ENCODE measurements at places on chromosomes 1 and 21. TPM values are rescaled to one million over a fixed set of nuclear protein-coding genes. Genes with fewer than 3 reads are reported as not detected.

DNA sequence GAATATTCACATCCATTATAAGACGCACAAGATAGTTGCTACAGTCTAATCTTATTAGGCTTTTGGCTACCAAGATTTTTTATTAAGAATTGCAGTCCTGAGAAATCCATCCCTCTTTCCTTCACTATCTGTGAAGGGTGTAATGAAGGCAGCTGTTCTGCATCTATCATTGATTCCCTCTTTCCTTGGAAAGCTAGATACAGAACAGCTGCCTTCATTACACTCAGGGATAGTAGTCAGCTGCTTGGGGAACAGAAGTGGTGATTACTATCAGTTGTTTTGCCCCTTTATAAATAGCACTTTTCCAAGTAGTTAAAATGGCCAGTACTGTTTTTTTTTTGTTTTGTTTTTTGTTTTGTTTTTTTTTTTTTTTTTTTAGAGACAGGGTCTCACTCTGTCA lies 70.2 kb downstream of the IARS2 start:
- no peak for DNase-seq

DNA sequence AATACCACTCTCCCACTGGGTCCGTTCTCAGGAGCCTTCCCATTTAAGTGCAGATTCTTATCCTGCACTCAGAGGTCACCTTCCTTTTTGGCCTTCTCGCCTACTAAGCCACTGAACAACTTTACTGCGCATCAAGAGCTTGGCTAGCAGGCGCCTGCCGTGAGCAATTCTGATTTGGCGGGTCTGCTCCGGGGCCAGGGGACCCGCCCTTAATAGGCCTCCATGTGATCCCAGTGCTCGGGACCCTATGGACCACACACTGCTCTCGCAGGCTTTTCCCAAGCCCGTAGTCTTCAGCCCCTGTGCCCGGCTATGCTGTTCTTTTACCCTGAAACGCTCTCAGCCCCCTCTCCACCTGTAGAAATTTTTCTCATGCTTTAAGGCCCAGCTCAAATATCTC lies 45.1 kb downstream of the BCL9 start:
- no peak for DNase-seq

GRCh38 chr1:102798718-102799117 lies 309.6 kb downstream of the COL11A1 start:
- DNase-seq: no peak

- no peak for DNase-seq
Observed at GRCh38 chr1:172417557-172417956, 2.9 kb upstream of the C1orf105 start.

- DNase-seq: no peak
Observed at GRCh38 chr1:235088430-235088829, 40.2 kb downstream of the TOMM20 start.

- no peak for DNase-seq
Observed at GRCh38 chr1:21569820-21570527, 60.8 kb downstream of the ALPL start.

TNFRSF1B gene
- 48.2 TPM for polyA plus RNA-seq

MRAP gene
- polyA plus RNA-seq: not detected

VWA5B1 gene
- polyA plus RNA-seq: 0.08 TPM

Measured in naive thymus-derived CD4-positive, alpha-beta T cell (primary cell).